NCI-H526 treated with DMSO at 0.1 percent for 48 hours (cell line): ENCODE measurements at places on chromosomes 7 and 10.

- no peak for DNase-seq
These were observed 76.7 kb downstream of the SFMBT2 start for GRCh38 chr10:7333961-7334641.

DNA sequence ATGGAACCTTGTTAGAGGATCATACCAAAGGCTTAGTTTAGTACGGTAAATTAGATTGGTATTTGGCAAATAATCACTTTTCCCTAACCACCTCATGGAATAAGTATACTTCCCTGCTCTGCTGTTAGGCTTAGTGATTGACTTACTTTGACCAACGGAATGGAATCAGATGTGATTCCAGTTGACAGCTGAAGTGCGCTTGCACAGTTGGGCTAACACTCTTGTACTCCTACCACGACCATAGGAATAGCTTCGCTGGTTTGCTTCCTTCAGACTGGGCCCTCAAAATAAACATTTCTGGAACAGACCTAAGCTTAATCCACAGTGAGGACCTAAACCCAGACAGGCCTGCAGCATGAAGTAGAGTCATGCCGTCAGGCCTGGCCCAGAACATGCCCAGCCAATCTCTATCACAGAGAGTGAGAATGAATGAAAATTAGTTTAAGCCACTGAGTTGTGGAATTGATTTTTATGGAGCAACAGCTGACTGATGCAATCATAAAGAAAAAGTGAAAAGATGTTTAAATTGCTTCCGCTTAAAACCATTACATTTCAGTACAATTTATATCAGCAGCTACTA, 122.3 kb downstream of the DOCK4 start:
- no peak for DNase-seq

DNA sequence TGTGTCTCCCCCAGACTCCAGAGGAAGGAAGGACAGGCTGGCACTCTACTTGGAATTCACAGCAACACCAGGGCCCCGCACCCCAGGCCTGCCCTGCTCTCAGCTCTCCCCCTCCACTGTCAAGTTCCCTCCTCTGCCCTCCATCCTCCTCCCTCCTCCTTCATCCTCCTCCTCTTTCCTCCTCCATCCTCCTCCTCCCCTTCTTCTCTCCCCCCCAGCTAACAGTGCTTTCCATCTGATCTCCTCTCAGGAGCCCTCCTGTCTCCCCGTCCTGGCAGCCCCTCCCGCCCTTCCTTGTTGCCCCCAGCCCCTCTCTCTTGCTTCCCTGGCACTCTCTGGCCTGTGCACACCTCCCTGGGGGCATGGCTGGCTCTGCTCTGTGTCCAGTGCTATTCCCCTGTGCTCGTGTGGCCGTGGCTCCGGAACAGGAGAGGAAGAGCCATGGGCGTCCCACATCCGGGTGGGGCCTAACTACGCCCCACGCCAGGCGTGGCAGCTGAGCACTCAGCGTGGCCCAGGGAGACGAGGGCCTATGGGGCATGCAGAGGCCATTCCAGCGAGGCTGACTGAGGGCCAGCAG, 64.2 kb downstream of the PWWP2B start:
- no peak for DNase-seq

DNA sequence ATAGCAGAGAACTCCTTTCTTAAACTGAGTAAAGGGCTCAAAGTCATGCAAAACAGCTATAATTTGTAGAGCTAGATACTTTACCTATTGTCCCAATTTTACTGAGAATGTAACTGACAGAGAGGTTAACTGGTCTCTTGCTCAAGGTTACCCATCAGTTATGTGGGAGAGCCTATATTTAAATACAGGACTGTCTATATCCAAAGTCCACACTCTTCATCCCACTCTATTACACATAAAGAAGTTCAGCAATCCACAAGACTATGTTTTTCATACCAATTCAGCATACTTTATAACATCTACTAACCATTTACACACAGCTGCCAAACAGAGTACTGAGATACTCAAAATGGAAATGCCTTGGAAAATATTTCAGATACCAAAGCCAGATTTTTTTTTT, 100.2 kb downstream of the MICU1 start:
- DNase-seq: no peak

DNA sequence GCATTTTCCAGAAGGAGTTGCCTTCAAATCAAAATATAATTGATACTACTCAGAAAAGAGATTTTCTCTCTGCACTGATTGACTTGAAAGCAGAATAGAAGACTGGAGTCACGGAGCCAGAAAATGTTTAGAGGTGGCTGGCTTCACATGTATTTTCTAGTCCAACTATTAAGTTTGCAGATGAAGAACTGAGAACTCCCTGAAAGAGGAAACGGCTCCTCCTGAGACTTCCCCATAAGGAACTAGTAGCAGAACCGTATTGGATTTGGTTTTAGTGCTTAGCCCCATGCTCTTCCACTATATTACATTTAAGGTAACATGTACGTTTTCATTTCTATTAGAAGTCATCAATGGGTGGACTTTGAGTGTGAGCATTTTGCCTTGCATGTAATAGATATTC, 946.3 kb downstream of the CNTNAP2 start:
- no peak for DNase-seq
